ENCODE measurements at places on chromosomes 5 and 9. TPM values are rescaled to one million over a fixed set of nuclear protein-coding genes. Genes with fewer than 3 reads are reported as not detected.

CCL21 gene
- total RNA-seq: 0.76 TPM

ZNF169 gene
- total RNA-seq: 6.7 TPM

SMU1 gene
- 33.7 TPM for total RNA-seq

PRUNE2 gene
- 4.9 TPM for total RNA-seq

PHF2 gene
- 17.2 TPM for total RNA-seq

PLPP7 gene
- 1.8 TPM for total RNA-seq

FOXD4L6 gene
- not detected for total RNA-seq

ORM2 gene
- not detected for total RNA-seq

FOXD4L4 gene
- 0.38 TPM for total RNA-seq

GPR150 gene
- total RNA-seq: not detected

DCAF10 gene
- 39.0 TPM for total RNA-seq

PRLR gene
- total RNA-seq: not detected

NCBP1 gene
- 28.7 TPM for total RNA-seq

SIMC1 gene
- total RNA-seq: 1.5 TPM

PCDHB9 gene
- total RNA-seq: 0.31 TPM

DTWD2 gene
- total RNA-seq: 3.2 TPM

IFNA21 gene
- total RNA-seq: not detected

SLC6A18 gene
- not detected for total RNA-seq
